Progenitor cell of endocrine pancreas (in vitro differentiated cells): ENCODE measurements at places on chromosomes 1 and 21.

DNA sequence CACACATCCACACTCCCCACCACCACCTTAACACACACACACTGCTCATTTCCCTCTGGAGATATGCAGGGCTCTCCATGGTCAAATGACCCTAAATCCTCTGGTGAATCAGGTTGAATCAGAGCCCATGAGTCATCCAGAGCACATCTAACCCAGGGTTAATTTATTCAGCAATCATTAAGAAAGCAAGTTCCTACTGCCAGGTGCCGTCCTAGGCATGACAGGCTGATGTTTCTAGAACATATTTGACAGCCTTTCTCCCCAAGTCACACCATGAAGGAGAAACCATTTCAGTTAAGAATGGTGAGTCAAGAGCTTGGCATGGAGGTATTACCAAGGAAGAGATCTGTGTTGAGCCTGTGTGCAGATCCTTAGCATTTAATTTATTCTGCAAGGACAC is 194.3 kb upstream of the CAMK1G start:
- no peak for DNase-seq
- no peaks in the 10 kb centered on the region for H3K36me3 ChIP-seq
- no peak overlapping the region for H3K27ac ChIP-seq
- H3K27me3 ChIP-seq, result no peaks in the 10 kb centered on the region

GRCh38 chr21:43864962-43865539 is at the start of gene AGPAT3:
AGPAT3 (plus strand) TSS chr21:43865223; CDS start chr21:43959682, 94,459 bp downstream.
- peaks cover 5% of the 10 kb centered on the region for H3K36me3 ChIP-seq
- no peaks in the 10 kb centered on the region for H3K27me3 ChIP-seq
- H3K27ac ChIP-seq, result peak within 1 kb of the TSS; percentile 77
- no peak for DNase-seq
- peaks cover 27% of the 10 kb centered on the region for H3K4me1 ChIP-seq

GRCh38 chr1:2396059-2396458 is 4.4 kb downstream of the RER1 start:
- H3K4me1 ChIP-seq, result peaks cover 11% of the 10 kb centered on the region
- peaks cover 15% of the 10 kb centered on the region for H3K36me3 ChIP-seq
- no peak overlapping the region for H3K27ac ChIP-seq

- no peak overlapping the region for H3K27ac ChIP-seq
- no peak overlapping the region for H3K4me3 ChIP-seq
- no peaks in the 10 kb centered on the region for H3K36me3 ChIP-seq
- H3K4me1 ChIP-seq, result peaks cover 25% of the 10 kb centered on the region
- H3K27me3 ChIP-seq, result no peaks in the 10 kb centered on the region
- no peak for DNase-seq
Observed at GRCh38 chr1:58539553-58539952, 7.0 kb downstream of the OMA1 start.

GRCh38 chr1:184937729-184938128 is 36.6 kb downstream of the NIBAN1 start:
- H3K27ac ChIP-seq, result no peak overlapping the region
- peaks cover 5% of the 10 kb centered on the region for H3K27me3 ChIP-seq
- no peak for DNase-seq
- no peak overlapping the region for H3K4me3 ChIP-seq
- no peaks in the 10 kb centered on the region for H3K4me1 ChIP-seq

DNA sequence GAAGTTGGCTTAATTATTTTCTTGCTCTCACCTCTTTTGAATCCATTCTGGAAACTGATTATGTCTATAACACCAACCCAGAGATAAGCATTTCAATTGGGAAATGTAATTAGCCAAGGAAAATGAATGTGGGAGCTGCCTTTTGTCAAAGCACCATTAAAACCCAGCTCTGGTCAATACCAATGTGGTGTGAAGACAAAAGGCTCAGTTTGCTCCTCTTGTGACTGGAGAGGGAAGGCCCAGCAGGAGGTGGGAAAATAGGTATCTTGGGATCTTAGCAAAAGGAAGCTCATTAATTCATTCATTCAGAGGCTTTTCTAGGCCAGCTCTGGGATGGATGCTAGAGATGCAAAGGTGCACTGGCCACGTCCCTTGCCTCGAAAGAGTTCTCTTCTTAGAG is 75.0 kb upstream of the SELENON start:
- no peaks in the 10 kb centered on the region for H3K36me3 ChIP-seq
- H3K4me1 ChIP-seq, result peaks cover 16% of the 10 kb centered on the region
- no peak for DNase-seq

- no peaks in the 10 kb centered on the region for H3K36me3 ChIP-seq
- no peak overlapping the region for H3K27ac ChIP-seq
- H3K4me3 ChIP-seq, result no peak overlapping the region
- peak; percentile 8 for DNase-seq
- H3K27me3 ChIP-seq, result peaks cover 16% of the 10 kb centered on the region
- H3K4me1 ChIP-seq, result peaks cover 2% of the 10 kb centered on the region
Observed at GRCh38 chr21:46054451-46054881, 43.4 kb upstream of the COL6A2 start.

- DNase-seq, result no peak
- no peak overlapping the region for H3K4me3 ChIP-seq
Observed at GRCh38 chr1:151713874-151714273, 2.7 kb downstream of the CELF3 start.
